Brain pericyte (primary cell): ENCODE measurements at places on chromosomes 6 and 20.

GRCh38 chr6:34601706-34602105 lies 45.6 kb upstream of the SPDEF start:
- no peak for DNase-seq

DNA sequence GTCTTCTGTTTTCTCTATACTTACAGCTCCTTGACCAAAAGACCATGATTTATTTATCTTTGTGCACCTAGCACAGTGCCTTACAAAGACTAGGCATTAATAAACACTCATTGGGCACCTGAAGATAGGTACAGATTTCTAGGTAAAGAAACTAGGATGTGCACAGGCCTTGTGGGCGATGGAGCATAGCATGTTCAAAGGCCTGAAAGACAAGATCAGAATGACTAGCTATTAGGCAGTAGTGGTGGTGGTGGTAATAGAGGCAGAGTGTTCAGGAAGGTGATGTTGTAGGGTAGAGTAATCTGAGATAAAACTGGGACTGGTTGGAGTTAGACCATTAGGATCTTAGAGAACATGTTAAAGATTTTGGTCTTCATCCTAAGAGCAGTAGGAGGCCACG lies 3.9 kb downstream of the TXLNB start:
- no peak for DNase-seq

DNA sequence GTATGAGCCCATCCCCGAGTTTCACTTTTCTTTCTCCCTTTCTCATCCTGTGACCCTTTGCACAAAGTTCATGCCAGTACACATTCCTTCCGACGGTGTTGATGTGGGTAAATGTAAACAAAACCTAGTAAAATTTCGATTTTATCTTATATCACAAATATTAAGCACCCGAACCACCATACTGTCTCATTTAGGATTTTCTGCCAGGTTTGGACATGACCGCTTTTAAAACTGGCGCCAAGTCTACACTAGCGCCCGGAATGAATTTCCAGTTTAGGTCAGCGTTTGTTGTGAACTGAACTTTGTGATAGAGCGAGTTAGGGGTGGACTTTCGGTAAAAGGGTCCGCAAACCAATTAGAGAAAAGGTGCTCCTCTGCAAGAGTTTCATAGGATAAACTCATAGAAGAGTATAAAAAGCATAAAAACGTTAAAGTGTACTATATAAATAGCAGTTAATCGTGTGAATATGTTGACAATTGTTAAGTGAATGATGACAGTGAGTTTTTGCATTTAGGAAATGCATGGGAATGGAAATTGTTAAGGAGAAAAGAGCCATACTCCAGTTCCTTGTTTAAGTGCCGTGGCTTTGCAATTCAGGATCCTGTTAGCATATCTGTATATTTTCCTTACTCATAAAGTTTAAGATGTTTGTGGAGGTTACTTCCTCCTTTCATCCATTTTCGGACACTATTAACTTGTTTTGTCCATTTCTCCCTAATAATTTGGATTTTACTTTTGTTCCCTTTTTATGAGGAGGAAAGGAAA lies 937 bp downstream of the AKAP7 start:
- no peak for DNase-seq

GRCh38 chr20:11766961-11767360 lies 150.7 kb upstream of the BTBD3 start:
- no peak for DNase-seq

DNA sequence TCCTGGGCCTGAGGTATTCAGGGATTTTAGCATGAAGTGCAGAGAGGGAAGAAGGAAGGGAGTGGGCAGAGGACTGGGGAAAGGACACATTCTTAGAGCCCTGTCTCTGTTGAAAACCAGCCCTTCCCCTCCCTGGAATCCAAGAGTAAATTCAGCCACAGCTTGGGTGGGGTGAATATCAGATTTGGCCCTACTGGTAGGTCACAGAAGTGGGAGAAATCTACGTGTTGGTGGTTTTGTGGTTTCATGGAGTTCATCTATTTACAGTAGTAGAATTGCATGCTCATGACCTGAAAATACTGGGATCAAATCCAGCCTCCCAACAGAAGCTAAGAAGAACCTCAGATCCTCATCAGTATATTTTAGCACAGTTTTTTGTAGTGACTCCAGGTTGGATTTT lies 404.4 kb downstream of the BMP2 start:
- DNase-seq, result no peak

DNA sequence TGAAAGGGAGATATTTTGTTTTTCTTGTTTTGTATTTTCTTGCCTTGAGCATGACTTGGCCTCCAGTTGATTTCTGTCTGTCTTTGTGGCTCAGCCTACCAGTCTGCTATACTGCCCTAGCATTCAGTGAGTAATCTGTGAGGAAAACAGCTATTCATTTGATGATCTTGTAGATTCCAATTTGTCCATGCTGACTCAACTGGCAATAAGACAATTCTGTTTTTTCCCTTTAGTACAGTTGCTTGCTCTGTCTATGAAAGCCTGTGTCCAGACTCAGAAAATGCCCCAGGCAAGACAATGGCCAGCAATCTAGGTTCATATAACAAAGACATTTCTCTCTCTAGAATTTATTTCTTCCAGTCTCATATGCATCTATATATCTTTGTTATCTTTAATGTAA lies 10.9 kb upstream of the SOX4 start:
- no peak for DNase-seq

GRCh38 chr6:166671434-166672081 lies 44.5 kb upstream of the RPS6KA2 start:
- DNase-seq, result no peak

- no peak for DNase-seq
Measured at GRCh38 chr6:21731411-21732031, 138.0 kb downstream of the SOX4 start.

GRCh38 chr6:131460614-131461000 lies 112.4 kb upstream of the ARG1 start:
- DNase-seq, result no peak
